ENCODE measurements at places on chromosomes 4 and X. TPM values are rescaled to one million over a fixed set of nuclear protein-coding genes. Genes with fewer than 3 reads are reported as not detected.
A peak's percentile ranks its signal among the peaks of the same experiment; 100 is the strongest.

- peak; percentile 2 for DNase-seq
Observed at GRCh38 chrX:72394518-72395170, 88.9 kb upstream of the CITED1 start.

GRCh38 chr4:38365748-38366310, 298.2 kb upstream of the KLF3 start:
- no peak for DNase-seq

The TMEM185A gene
- total RNA-seq: 32.7 TPM

DNA sequence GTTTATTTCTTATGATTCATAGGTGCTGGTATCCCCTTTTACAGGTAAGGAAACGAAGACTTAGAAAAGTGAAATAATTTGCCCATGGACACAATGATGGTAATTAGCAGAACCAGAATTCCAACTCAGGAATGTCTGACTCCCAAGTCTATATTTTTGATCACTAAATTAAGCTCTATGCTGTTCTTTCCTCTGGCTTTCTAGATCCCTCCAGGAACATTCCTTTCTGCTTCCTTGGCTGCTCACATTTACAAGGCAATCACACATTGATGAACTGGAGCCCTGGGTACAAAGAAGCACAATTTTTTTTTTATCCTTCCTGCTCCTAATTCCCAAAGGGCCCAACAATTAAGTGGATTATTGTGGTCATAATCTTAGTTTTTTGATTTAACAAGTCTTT, 7.0 kb upstream of the CDKN2AIP start:
- DNase-seq: peak; percentile 26

DNA sequence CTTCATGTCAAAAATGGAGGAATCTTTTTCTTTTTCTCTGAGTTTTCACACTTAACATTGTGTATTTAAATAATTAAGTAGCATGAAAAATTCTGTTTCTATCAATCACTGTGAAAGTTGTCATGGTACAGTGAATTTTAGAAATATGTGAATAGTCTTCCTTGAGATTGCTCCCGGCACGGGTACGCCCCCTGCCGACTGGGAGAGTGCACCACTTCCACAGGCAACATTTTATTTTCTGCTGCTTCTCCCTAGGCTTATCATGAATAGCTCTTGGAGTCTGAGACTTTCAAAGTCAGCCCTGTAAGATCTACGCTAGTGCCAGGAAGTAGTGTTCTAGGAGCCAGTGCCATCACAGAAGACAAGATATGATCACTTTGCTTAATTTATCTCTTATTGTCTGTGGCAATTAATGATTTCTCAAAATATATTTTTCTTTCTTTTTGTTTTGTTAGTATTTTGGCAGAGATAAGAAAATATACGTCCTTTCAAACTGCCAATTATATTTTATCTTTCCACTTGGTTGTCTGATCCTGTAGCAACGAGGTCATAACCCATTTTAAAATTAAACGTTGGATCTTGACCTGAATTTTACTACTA, 763.8 kb upstream of the AADAT start:
- DNase-seq: peak; percentile 0

The ARL9 gene
- total RNA-seq: 0.22 TPM

GRCh38 chr4:138911909-138912703, 103.5 kb upstream of the NOCT start:
- DNase-seq: no peak

DNA sequence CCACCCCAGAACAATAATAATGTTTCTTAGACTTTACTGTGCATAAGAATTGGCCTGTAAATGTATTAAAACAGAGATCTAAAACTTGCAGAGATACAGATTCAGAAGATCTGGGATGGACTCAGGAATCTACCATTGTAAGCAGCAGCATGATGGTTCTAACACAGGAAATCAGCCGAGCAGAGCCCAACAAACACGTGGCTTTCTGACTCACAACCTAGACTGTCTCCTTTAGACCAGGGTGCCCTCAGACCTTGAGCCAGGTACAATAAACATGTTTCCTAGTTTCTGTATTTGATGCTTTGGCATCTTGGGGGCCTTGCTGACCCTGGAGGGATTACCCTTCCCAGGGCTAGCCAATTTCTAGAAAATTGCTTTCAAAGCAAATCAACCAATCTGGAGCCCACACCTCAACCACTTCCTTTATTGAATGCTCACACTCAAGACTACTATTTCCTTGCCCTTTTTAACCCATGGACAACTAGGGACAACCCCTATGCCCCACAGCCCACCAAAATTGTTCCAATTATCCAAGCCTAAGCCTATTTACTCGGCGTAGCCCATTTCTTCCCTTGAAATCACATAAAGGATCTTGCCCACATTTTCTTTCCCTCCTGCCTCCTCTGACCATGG, 80.5 kb downstream of the TBC1D9 start:
- peak; percentile 48 for DNase-seq

- no peak for DNase-seq
Observed at GRCh38 chr4:151679231-151679630, 81.6 kb downstream of the GATB start.

The CXCL10 gene
- 1.1 TPM for total RNA-seq

DNA sequence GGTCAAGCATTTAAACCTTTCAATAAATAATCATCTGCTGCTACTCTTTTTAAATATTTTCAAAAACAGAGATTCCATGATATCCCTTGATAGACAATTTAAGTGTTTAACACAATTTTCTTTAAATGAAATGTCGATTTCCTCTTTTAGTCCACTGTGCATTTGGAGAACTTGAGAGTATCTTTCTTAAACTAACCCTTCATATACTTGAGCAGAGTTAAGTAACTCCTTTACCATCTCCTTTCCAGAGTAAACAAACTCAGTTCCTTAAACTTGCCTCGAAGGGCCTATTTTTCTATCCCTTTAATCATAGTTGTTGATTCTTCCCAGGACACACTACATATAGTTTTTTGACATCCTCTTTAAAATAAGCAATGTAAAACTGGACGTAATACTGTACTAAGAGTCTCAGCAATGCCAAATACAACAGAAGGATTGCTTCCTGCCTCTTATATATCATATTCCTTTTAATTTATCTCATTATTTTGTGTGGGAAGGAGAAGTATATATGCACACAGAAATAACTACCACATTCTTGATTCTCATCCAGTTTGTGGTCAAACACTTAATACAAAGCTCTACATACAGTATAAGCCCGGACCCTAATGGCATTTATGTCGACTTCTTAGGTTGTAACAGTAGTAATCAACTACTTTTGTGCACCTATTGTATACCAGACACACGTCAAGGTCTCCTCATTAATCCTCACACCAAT, 22.8 kb downstream of the RAB28 start:
- DNase-seq: no peak

DNA sequence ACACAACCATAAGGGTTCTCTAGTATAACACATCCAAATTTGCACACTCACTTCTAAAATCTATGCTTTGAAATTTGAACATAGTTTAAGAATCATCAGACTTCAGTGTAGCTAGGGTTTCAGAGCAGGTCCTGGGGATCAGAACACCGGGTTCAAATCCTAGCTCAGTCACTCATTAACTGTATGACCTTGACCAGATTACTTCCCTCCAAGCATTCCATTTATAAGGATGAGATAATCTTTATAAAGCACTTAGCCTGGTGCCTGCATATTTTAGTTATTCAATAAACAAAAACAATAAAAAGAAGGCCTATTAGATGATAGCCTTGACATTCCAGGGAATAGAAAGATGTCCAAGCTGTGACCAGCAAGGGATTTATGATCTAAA, 4.8 kb upstream of the STBD1 start:
- no peak for DNase-seq

GRCh38 chr4:53804719-53805118, 213.4 kb upstream of the LNX1 start:
- peak; percentile 10 for DNase-seq

The FTSJ1 gene
- 107 TPM for total RNA-seq

The GPRASP3 gene
- total RNA-seq: 3.8 TPM

DNA sequence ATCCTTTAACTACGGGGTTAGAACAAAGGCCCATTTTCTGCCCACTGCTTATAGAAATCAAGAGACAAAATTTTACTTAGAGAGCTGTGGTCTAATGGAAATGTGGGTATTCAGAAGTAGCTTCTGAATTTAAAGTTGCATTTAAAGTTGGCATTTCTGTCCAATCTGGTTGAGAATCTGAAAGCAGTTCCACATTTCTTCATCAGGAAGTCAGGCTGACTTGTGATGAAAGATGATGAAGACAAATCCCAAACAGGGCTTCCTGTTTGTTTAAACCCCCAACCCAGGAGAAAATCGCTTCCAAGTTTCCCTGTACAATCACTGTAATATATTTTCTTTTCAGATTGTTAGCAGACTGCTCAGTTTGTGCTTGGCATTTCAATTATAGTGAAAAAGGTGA, 345.3 kb downstream of the SPRY1 start:
- DNase-seq: no peak

All from M059J (cell line).